ENCODE measurements at places on chromosomes 12 and 14. TPM values are rescaled to one million over a fixed set of nuclear protein-coding genes. Genes with fewer than 3 reads are reported as not detected.

DNA sequence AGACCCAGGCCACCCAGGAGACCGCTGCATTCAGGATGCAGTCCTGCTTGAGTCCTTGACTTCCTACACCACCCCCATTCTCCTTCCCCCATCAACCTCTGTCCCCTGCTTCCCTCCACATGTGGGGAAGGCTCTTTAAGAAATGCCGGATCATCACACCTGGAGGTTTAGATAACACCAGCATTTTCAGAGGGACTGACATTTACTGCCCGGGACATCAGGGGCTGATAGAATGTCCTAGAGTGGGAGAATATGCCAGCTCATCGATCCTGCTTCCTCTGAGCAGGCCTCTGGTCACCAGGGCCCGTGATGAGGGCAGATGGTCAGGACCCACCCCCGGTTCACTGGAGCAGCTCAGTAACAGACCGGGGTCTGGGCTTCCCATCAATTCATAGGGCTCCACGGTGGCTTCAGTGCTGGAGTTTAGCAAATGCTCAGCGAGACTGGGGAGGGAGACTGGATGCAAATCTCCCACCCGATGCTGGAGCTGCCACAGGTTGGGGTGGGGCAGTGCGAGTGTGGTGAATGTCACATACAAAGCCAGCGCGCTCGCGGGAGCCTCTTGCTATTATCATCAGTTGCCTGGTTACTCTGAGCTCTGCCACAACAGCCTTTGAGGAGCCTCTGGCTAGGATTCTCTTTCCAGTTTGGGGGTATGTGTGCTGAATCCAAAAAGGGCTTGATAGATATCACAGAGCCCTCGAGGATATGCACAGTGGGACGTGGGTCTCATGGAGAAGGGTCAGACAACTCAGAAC lies 111.6 kb downstream of the RBM19 start:
- peaks cover 25% of the 10 kb centered on the region for H3K36me3 ChIP-seq
- H3K27me3 ChIP-seq = no peaks in the 10 kb centered on the region
- H3K27ac ChIP-seq = no peak overlapping the region
- H3K4me1 ChIP-seq = peaks cover 32% of the 10 kb centered on the region

- peak; percentile 46 for DNase-seq
- peaks cover 14% of the 10 kb centered on the region for H3K4me1 ChIP-seq
- no peak overlapping the region for H3K27ac ChIP-seq
- no peaks in the 10 kb centered on the region for H3K36me3 ChIP-seq
- H3K27me3 ChIP-seq = no peaks in the 10 kb centered on the region
Measured at GRCh38 chr12:116236148-116236731, 41.3 kb downstream of the MED13L start.

DNA sequence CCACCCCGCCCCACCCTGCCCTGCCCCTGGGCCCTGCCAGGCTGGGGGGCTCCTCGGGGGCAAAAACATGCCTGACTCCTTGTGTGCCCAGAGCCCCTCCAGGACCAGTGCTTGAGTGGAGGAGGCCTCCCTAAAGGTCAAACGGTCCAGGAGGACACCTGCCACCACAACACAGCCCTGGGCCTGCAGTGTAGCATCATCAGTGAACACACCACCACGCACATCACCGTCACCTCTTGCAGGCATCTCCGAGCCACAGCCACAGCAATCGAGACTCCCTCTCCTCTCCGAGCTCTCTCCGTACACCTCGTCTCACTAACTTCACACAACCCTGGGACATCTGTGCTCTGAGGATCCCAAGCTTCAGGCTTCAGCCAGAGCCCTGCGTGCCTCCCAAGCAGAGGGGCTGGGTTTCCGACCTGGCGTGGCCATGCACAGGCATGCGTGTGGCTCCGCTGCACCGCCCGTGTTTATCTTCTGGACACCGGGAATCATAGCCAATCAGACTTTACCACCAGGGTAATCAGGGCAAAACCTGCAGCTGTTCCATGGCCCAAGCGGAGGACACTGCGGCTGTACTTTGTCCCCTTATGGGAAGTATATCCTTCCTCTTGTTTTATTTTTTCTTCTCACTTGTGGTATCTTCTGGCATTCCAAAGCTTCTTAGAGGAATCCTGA lies 6.2 kb upstream of the DIO3 start:
- H3K4me3 ChIP-seq = no peak overlapping the region
- no peaks in the 10 kb centered on the region for H3K4me1 ChIP-seq
- DNase-seq = no peak
- peaks cover 19% of the 10 kb centered on the region for H3K27me3 ChIP-seq

- no peaks in the 10 kb centered on the region for H3K27me3 ChIP-seq
- H3K4me3 ChIP-seq = no peak overlapping the region
- H3K4me1 ChIP-seq = no peaks in the 10 kb centered on the region
- no peak overlapping the region for H3K27ac ChIP-seq
- DNase-seq = no peak
Measured at GRCh38 chr12:32083489-32083888, 23.2 kb upstream of the BICD1 start.

DNA sequence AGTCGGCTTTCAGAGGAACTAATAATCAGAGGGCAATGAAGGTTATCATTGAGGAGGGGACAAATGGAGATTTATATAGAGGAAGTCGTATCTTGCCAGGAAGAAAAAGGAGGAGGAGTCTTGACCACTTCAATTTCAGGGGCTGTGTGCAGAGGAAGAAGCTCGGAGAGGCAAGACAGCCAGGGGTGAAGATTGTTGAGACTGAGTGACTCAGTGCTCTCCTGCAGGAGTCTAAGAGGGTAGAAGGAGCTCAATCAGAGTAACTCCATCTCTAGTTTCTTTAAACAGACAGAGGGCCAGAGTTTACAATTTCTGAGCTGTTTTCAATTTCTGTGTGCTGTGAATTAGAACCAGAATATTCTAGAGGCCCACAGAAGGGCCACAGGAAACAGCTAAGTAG lies 439.3 kb upstream of the PRICKLE1 start:
- no peak for DNase-seq
- H3K4me1 ChIP-seq = no peaks in the 10 kb centered on the region

DNA sequence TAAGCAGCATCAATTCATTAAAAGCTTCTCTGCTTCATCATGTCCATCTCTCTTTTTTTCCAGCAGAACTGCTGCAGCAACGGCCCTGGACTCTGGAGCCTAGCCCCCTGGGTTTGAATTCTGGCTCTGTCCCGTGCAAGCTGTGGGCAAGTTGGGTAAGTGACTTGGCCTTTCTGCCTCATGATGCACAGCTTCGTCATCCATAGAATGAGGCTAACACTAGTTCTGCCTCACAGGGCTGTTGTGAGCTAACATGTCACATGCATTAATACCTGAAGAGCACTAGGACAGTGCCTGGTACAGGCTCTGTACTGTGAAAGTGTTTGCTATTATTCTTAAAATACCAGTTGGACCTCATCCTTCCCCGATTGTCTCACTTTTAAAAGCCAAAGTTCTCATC lies 4.2 kb downstream of the KRT82 start:
- no peaks in the 10 kb centered on the region for H3K4me1 ChIP-seq
- no peaks in the 10 kb centered on the region for H3K36me3 ChIP-seq
- H3K27ac ChIP-seq = no peak overlapping the region
- H3K27me3 ChIP-seq = peaks cover 7% of the 10 kb centered on the region
- no peak for DNase-seq
- no peak overlapping the region for H3K4me3 ChIP-seq

DNA sequence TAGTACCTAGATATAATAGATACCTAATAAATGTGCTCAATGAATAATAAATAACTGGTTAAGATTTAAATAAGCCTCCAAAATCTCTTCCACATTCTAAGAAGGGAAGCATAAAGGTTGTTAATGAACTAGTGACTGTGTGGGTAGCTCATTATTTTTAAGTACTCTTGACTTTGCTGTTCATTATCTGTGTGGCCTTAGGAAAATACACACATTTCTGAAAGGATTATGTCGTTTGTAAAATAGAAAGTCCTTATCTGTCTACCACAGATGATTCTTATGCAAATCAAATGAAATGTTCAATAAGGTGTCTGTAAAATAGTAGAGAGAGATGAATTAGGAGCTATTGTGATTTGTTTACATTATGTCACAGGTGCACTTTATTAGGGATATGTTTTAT lies 119.5 kb downstream of the LRRK2 start:
- no peak overlapping the region for H3K27ac ChIP-seq
- no peak for DNase-seq
- H3K4me3 ChIP-seq = no peak overlapping the region
- H3K4me1 ChIP-seq = no peaks in the 10 kb centered on the region
- no peaks in the 10 kb centered on the region for H3K27me3 ChIP-seq
- peaks cover 27% of the 10 kb centered on the region for H3K36me3 ChIP-seq

GRCh38 chr12:57087010-57087690 lies 1.8 kb upstream of the NAB2 start:
- peaks cover 34% of the 10 kb centered on the region for H3K4me1 ChIP-seq
- no peaks in the 10 kb centered on the region for H3K36me3 ChIP-seq
- no peaks in the 10 kb centered on the region for H3K27me3 ChIP-seq
- H3K4me3 ChIP-seq = peak overlapping the region; percentile 73
- DNase-seq = peak; percentile 93

GRCh38 chr12:26028953-26029735 lies 70.7 kb downstream of the RASSF8 start:
- no peaks in the 10 kb centered on the region for H3K4me1 ChIP-seq
- DNase-seq = no peak
- peak overlapping the region; percentile 38 for H3K27ac ChIP-seq
- H3K27me3 ChIP-seq = no peaks in the 10 kb centered on the region

GRCh38 chr12:67773896-67774295 lies 125.4 kb downstream of the DYRK2 start:
- H3K4me1 ChIP-seq = peaks cover 23% of the 10 kb centered on the region
- no peaks in the 10 kb centered on the region for H3K36me3 ChIP-seq
- no peak overlapping the region for H3K4me3 ChIP-seq
- H3K27ac ChIP-seq = peak overlapping the region; percentile 71
- no peaks in the 10 kb centered on the region for H3K27me3 ChIP-seq
- DNase-seq = no peak

- no peaks in the 10 kb centered on the region for H3K27me3 ChIP-seq
- no peak overlapping the region for H3K27ac ChIP-seq
- no peak overlapping the region for H3K4me3 ChIP-seq
- DNase-seq = no peak
Measured at GRCh38 chr14:65243766-65244442, 141.6 kb upstream of the MAX start.

DNA sequence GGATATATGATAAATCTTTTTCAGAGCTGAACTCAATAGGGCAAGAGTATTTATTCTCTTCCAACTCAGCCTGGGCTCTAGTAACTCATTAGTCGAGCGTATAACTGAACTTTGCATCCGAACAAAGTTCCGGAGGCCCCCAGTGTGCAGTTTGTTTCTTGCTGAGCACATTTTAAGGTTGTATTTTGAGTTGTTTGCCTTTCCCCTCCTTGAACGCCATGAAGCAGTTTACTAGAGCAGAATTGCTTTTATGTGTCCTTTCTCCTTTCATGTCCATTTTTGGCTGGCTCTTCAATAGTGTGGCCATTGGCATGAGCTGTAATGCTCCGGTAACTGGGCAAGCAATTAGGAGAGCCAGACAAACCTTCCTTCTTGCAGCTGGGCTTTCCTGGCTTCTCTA lies 105.3 kb downstream of the WIF1 start:
- H3K27ac ChIP-seq = no peak overlapping the region
- no peaks in the 10 kb centered on the region for H3K27me3 ChIP-seq
- no peaks in the 10 kb centered on the region for H3K4me1 ChIP-seq
- no peaks in the 10 kb centered on the region for H3K36me3 ChIP-seq
- no peak for DNase-seq

DNA sequence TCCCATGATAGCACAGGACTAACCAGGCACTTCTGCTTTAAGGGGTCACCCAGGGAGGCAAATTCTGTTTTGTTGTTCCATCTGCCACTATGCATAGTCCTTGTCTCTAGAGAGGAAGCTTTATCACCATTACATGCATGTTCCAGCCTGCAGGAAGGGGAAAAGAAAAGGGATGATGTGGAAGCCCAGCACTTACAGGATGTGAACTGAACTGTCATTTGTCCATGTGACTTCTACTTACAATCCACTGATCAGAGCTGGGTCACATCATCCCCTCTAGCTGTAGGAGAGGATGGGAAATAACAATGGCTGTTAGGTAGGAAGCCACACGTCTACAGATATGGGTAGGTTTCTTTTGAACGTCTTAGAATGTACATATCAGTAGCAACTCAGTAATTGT lies 203.1 kb downstream of the PTPRO start:
- H3K4me1 ChIP-seq = no peaks in the 10 kb centered on the region
- H3K27ac ChIP-seq = no peak overlapping the region
- no peaks in the 10 kb centered on the region for H3K27me3 ChIP-seq
- no peak for DNase-seq
- H3K36me3 ChIP-seq = no peaks in the 10 kb centered on the region
- H3K4me3 ChIP-seq = no peak overlapping the region

DNA sequence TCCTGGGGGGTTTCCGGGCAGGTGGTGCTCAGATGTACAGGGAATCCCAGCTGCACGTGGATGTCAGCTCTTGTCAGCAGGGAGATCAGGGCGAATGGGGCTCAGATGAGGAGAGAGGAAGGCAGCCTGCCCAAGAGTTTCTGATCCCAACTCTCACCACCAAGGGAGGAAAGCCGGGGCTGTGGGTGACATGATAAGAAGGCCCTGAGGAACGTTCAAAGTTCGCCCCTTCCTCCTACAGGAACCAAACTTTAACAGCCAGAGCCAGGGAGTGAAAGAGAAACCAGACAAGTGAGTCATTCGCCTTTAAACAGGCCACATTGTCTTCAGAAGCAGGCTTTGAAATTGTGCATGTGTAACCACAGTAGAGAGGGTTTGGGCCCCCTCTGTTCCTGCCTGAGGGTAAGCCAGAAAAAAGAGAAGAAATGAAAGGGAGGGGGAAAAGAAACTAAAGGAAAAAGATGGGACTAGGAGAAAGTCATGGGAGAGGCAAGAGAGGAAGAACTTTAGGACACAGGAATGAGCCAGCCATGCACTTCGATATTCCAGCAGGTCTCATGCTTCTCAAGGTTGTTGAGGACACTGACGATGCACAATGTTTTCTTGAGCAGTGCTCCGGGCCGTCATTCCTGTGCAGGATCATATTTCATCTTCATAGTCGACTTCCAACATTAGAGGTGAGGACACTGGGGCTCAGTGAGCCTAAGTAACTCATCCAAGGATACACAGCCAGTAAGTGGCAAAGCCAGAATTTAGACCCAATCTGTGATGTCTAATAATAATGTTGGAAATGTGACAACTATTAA lies 691.4 kb upstream of the TBX3 start:
- H3K4me3 ChIP-seq = no peak overlapping the region
- H3K36me3 ChIP-seq = no peaks in the 10 kb centered on the region
- no peak overlapping the region for H3K27ac ChIP-seq
- peaks cover 6% of the 10 kb centered on the region for H3K27me3 ChIP-seq
- no peaks in the 10 kb centered on the region for H3K4me1 ChIP-seq

DNA sequence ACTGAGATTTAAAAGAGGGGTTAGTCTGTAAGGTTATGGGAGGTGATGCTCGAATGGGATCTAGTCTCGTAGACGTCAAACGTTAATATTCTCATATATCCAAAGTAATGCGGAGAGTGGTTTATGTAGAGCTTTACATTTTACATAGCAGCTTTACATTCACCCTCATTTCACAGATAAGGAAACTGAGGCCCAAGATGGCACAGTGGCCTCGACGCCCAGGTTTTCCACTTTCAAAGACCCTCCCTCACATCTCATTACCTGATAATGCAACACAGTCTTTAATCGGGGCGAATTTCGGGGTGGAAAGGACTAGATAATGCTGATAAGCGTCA lies 450 bp upstream of the TDG start:
- no peaks in the 10 kb centered on the region for H3K36me3 ChIP-seq
- H3K4me3 ChIP-seq = peak overlapping the region; percentile 74
- H3K4me1 ChIP-seq = peaks cover 57% of the 10 kb centered on the region
- no peak for DNase-seq
- H3K27ac ChIP-seq = peak overlapping the region; percentile 98

- peak overlapping the region; percentile 95 for H3K27ac ChIP-seq
- DNase-seq = no peak
- H3K4me3 ChIP-seq = peak overlapping the region; percentile 89
- H3K4me1 ChIP-seq = peaks cover 49% of the 10 kb centered on the region
- H3K27me3 ChIP-seq = no peaks in the 10 kb centered on the region
Measured at GRCh38 chr12:79934281-79935020, 446 bp downstream of the PPP1R12A start.

PRIMA1 gene
- 1.4 TPM for polyA plus RNA-seq

CCDC197 gene
- polyA plus RNA-seq = not detected

C14orf132 gene
- 0.76 TPM for polyA plus RNA-seq

MYF6 gene
- not detected for polyA plus RNA-seq

SERPINA9 gene
- polyA plus RNA-seq = not detected
